ENCODE measurements at places on chromosomes 12 and 14.

DNA sequence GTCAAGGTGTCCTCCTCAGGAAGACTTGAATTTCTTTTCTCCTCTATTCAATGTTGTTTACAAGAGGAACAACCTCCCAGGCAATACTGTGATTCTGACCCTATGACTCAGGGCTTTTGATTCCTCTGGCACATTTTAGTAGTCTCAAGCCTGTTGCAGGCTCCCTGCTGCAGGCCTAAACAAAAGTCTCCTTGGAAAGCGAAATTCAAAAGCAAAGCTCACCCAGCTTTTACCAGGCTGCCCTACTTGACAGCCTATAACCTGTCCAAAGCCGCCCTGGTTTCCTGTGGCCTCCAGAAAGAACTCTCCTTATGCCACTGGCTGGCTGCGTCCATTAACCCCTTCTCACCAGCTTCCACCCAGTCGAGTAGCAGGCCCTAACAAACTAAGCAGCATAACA lies 11.6 kb downstream of the FGD6 start:
- DNase-seq: no peak

GRCh38 chr12:82097877-82098276 lies 260.3 kb downstream of the CCDC59 start:
- DNase-seq: no peak

DNA sequence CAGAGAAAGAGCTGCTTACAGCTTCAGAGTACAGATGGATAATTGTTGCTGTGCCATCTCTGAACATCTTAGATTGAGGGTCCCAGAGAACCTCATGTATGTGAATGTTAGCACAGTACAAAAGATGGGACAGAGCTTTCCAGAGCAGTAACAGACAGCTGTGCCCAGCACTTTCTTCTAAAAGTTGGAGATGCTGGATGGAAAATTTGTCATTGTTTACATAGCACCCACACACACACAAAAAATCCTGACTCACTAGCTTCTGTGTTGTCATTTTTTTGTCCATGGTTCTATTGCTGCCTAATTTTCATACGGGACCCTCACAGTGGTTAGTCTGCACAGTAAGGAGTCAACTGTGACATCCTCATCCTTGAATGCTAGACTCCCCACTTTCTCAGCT lies 374.7 kb downstream of the DIO2 start:
- no peak for DNase-seq

DNA sequence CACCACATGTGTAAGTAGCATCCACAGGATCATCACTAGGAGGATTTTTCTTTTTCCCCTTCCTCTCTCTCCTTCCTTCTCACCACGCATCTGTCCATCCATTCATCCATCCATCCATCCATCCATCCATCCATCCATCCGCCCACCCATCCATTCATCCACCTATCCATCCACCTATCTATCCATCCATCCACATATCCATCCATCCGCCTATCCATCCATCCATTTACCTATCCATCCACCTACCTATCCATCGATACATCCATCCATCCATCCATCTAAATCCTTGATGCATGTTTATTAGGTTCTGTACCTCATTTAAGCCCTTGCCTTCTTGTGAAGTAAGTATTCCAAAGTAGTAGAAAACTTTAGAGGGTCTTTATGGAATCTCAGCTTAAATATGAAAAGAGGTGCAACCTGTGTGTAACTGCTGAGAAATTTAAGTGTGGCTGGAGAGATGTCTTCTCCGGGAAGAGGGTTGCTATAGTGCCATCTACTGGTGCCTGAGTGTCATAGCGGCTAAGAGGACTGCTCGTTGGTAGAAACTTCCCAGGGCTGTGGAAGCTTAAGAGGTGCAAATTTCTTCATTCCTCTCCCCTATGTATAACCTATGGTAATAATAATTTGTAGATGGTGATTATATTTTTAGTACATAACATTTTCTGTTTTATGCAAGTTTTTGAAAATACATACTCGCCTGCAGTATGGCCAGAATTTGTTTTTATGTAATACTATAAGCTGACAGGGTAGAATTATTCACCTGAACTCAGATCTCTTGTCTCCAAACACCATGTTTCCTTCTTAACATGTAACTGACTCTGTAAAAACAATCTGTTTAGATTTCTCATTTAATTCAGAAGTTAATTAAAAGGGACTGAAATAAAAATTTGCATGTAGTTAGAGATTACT lies 46.0 kb downstream of the MYO1H start:
- DNase-seq: no peak

DNA sequence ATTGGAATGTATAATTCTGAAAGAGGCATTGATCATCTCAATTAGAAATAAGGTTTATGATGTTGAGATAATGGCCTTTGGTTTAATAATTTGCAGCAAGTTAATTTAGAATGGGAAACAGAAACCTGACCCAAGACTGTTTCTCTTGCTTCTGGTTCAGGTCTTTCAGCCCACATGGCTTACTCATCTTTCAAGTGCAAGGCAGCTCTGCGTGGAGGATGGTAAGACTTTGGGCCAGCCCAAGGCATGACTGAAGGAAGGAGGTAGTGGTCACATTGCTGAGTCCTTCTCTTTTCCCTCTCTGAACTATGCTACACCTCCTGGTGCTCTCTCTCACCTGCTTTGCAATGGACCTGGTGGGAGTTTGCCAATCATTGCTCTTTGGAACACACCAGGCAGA lies 98.7 kb downstream of the CAND1 start:
- no peak for DNase-seq

- DNase-seq: no peak
Observed at GRCh38 chr12:102951841-102952240, 5.6 kb upstream of the ASCL1 start.

DNA sequence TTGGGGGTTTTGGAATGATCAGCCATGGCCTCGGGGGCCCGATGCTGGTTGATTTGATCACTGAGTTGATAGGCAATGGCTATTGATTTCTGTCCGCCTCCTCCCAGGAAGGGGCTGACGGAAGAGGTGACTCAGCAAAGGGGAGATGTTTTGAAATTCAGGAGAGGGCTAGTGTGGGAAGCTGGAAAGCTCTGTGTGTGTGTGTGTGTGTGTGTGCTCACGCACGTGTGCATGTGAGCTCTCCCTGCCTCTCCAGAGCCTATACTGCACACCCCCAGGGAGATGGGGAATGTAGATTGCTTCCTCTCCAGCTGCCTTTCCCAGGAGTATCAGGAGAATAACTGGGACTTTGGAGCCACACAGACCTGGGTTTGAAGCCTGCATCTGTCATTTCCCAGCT lies 184.9 kb upstream of the MYL2 start:
- no peak for DNase-seq

DNA sequence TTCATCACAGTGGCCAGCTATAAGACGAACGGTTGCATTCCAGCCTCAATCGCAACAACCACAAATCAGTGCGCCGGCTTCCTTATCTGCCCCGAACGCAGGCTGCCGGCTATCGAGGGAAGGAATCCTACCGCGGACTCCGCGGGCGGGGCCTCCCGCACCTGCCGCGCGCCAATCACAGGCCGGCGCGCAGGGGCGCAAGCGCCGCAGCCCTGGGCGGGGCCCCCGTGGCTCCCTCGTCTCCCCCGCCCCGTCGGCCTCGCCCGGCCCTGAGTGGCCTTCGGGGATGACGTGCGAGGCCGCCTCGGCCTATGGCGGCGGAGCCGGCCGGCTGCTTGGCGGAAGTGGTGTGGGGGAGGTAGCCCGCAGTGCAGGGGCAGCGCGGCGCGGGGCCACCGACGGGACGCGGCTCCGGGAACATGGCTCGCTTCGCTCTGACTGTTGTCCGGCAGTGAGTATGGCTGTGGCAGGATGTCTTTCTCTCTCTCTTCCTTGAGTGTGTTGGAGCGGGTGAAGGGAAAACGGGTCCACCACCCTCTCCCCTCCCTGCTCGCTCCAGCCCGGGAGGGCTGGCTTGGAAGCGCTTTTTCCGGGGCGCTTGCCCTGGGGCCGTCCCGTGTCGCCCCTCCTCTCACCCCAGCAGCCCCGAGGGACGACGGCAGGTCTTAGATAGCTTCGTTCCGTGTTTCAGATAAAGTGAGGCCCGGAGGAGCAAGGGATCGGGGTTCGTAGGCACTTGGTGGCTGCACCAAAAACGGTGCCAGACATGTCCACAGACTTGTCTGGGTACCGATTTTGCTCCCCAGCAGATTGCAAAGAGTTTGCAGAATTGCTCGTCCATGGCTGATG lies at the start of gene TIGAR:
TIGAR (plus strand) TSS at position 361 of the 849 bp plus-strand sequence; CDS start at position 420, 59 bp downstream.
- DNase-seq: peak; percentile 89

- no peak for DNase-seq
Observed at GRCh38 chr12:7032990-7033389, 14.7 kb upstream of the LPCAT3 start.
